Esophagus mucosa (tissue), 1 donor: ENCODE measurements at places on chromosomes 6 and 20.
A peak's percentile ranks its signal among the peaks of the same experiment; 100 is the strongest.

DNA sequence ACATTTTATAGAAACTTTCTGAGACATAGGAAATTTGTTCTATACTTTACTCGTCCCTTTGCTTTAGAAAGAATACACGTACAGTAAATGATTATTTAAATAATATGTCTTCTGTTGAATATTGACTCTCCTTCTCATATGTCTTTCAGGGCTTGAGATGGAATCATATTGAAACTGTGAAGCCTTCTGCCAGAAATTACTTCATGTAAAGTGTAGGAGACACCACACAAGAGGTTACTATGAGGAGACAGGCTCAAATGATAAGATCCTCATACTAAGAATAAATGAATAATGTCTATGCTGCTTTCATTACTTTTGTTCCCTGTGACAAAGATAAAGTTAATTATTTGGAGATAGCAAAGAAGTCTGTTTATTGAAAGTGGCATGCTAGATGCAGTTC lies 1240.3 kb upstream of the MAP3K7 start:
- ATAC-seq = no peak

DNA sequence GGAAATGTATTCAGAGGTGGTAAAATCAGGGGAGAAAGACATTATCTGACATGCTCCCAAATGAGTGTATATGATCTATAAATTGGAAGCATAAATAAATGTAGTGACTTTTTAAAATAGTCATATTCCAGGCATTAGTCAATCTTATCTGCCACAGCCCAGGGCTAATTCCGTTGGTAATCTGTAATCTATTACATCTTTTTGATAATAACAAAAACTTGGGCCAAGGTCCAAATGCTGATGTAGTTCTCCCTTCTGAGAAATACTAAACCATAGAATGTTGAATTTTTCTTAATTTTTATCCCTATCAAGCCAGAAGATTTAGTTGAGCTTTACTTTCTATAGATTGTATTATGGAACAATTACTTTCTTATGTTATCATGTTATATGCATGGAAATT lies 1279.8 kb downstream of the EPHA7 start:
- ATAC-seq = no peak

- ATAC-seq = peak; percentile 51
These were observed 757 bp downstream of the RAET1E start for GRCh38 chr6:149897015-149897697.

DNA sequence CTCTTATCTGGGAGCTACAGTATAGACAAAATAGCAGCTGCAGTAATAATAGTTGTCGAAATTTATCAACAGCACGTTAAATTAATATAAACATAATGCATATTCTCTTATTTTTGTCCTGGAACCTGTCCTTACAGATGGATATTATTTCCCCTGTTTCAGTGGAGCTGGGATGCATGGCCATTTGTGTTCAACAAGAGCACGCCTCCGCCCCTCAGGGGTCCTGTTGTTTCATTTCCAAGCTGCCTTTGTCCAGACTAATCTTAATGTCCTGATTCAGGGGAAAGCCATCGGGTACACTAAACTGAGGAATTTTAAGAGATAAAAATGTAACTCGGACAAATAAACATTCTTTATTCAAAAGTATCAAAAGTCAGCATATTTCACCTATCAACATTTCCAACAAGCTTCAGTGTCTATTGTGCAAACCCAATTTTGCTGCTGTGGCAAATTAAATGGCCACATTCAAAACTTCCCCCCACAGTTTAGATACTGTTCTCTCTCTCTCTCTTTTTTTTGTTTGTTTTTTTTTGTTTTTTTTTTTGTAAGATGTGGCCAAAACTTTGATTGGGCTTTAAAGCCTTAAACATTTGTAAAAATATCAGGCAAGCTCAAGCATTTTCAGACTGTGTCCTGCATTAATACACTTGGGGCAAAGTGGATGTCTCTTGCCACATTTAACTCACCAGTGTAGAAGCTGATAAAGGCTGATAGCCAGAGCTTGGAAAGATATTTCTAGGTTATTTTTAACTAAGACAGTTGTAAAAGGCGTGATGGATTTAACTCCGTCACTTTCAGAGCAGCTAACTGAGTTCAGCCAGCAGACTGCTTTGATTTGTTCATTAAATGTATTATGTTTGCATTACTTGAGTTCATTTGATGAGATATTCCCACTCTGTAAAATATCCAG lies 112.5 kb upstream of the QKI start:
- ATAC-seq = no peak

DNA sequence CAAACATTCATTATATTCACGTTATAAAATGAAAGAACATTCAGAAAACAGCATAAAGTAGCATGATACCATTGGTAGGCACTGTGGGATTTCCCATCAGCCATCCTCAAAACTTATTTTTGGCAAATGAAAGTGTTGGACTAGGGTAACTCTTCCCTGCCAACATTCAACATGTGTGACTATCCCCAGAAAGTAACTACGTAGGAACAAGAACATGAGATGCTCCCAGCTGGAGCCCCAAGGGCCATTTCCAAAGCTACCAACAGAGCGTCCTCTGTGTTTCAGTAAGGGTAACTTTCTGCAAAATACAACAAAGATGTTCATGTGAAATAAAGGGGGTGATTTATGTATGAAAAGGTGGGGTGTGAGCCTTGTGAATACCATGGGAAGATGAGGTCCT lies 28.4 kb upstream of the PTPN1 start:
- no peak for ATAC-seq

DNA sequence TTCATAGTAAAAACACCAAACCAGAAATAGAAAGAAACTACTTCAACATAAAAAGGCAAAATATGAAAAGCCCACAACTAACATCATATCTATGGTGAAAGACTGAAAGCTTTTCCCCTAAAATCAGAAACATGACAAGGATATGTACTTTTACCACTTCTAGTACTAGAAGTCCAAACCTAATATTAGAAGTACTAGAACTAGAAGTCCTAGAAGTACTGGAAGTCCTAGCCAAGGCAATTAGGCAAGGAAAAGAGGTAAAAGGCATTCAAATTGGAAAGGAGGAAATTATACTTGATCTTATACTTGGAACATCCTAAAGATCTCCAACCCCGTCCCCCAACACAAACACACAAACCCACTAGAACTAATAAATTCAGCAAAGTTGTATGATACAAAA lies 74.9 kb downstream of the TASP1 start:
- ATAC-seq = no peak

GRCh38 chr6:158662954-158663624 lies 13.2 kb downstream of the SYTL3 start:
- ATAC-seq = no peak

DNA sequence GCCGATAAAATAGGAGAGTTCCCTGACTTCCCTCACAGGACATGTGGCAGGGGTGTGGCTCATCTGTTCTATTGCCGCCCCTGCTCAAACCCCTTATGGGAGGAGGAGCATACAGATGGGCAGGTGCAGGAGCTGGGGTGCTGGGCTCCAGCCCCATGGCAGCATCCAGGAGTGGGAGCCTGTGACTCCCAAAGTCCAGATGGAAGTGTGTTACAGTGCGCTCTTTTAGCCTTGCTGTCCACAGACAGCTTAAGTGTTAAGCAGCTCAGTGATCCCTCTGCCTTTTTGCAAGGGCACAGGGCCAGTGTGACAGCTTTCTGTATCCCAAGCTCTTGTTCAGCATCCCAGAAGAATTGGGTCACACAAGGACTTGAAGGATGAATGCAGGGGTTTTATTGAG lies 212.3 kb upstream of the MYLIP start:
- no peak for ATAC-seq

DNA sequence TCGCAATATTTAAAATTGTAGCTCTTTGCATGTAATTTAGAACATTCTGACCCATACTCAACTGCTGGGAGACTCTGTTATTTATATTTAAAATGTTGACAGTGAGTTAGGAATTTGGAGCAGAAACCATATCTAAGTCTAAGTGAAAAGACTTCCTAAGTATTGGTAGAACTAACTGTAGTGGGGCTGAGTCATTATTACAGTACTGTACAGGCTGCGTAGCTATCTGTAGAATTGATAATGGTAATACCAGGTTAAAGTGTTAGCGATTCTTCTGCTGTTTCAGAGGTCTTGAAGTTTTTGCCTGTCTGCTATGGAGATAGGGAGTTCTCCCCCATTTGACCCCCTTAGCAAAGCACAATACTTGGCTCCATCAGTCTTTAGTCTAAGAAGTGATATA lies 3.6 kb downstream of the TOP1 start:
- ATAC-seq = no peak

DNA sequence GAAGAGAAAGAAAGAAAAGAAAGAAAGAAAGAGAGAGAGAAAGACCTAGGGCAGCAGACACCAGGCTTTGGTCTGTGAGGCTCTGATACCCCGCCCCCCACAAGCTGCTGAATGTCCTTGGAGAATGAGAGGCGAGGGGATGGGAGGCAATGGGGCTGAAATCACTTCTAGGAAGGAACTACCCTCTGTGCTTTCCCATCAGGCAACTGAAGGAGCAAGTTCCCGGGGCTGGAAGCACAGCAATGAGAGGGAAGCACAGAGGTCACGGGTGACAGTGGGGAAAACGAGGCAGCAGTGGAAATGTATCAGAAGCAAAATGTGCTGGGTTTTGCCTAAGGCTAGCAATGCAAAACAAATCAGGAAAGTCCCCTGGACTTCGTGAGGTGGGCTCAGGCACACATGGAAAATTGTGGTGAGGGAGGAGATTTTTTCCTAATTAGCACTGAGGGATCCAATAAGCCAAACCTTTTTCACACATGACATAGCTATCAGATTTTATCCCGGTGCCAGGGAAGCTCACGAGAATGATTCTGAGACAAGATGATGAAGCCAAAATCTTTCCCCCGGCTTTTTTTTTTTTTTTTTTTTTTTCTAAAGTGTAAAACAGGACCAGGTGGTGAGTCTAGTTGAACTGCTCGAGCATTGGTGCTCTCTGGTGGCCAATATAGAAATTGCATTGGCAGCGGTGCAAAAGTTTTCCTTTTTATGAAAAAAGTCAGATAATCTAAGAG lies 16.8 kb upstream of the ARFGEF2 start:
- ATAC-seq = peak; percentile 61

- no peak for ATAC-seq
These were observed 22.6 kb downstream of the HEBP2 start for GRCh38 chr6:138426500-138427123.
